ENCODE measurements at places on chromosomes 1 and 21. TPM values are rescaled to one million over a fixed set of nuclear protein-coding genes. Genes with fewer than 3 reads are reported as not detected.

Gene DAB1
- 118 TPM for total RNA-seq

Gene AGMAT
- 0.14 TPM for total RNA-seq

Gene FTCD
- total RNA-seq = 0.29 TPM

- no peak for DNase-seq
Measured at GRCh38 chr1:52531249-52531872, 21.5 kb downstream of the TUT4 start.

GRCh38 chr21:25369524-25370300 is 237.6 kb downstream of the MRPL39 start:
- no peak for DNase-seq

DNA sequence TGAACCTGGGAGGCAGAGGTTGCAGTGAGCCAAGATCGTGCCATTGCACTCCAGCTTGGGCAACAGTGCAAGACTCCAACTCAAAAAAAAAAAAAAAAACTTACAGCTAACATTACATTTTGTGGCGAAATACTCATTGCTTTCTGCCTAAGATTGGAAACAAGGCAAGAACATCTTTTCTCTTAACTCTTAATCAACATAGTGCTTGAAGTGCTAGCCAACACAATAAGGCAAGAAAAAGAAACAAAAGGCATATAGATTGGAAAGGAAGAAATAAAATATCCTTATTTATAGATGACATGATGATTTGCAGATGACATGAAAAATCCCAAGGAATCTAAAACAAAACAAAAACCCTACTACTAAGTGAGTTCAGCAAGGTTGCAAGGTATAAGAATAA is 24.6 kb upstream of the GJA9 start:
- no peak for DNase-seq

DNA sequence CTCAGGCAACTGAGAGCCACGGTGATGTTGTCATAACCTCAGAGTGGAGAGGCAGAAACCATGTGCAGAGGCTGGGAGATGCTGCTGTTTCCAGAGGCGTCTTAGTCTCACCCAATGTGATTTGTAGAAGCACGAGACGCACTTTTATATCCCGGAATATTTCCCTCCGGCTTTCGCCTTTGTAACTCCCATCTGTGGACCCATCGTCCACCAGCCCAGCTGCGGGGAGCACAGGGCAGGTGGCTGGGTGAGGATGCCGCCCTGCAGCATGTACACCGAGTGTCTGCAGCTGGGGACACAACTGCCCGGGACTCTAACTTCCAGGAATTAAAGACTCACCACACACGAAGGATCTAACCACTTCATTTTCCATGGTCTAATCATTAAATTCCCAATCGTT is 43.5 kb downstream of the UBASH3A start:
- DNase-seq = no peak

GRCh38 chr1:200139661-200140250 is 112.2 kb downstream of the NR5A2 start:
- no peak for DNase-seq

DNA sequence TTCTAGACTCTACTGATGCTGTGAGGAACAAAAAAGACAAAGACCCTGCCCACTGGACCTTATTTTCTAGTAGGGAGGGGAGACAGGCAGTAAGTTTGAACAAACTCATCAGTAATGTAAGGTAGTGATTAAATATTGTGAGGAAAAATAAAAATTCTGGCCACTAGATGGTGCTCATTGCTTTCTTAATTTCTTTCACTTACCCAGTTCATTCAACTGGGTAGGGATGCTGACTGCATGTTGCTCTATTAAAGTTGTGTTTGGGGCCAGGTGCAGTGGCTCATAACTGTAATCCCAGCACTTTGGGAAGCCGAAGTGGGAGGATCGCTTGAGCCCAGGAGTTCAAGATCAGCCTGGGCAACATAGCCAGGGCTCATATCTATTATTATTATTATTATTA is 6.3 kb upstream of the KYAT3 start:
- no peak for DNase-seq

All from posterior vena cava (tissue), 2 donors.